ENCODE measurements at places on chromosomes 11 and 22. TPM values are rescaled to one million over a fixed set of nuclear protein-coding genes. Genes with fewer than 3 reads are reported as not detected.

The NXPE1 gene
- total RNA-seq, result not detected

The SHISA8 gene
- not detected for total RNA-seq

The OR52N4 gene
- total RNA-seq, result not detected

The SPECC1L gene
- 33.5 TPM for total RNA-seq

The TRPM5 gene
- total RNA-seq, result not detected

The EFCAB6 gene
- total RNA-seq, result 3.6 TPM

The MICAL2 gene
- total RNA-seq, result 241 TPM

The C11orf97 gene
- not detected for total RNA-seq

The PATE2 gene
- 0.22 TPM for total RNA-seq

The ALX4 gene
- total RNA-seq, result under 0.01 TPM

The TRIM29 gene
- 0.11 TPM for total RNA-seq

The ST3GAL4 gene
- total RNA-seq, result 22.5 TPM

The CDC42BPG gene
- total RNA-seq, result 0.11 TPM

The FAM227A gene
- total RNA-seq, result 2.4 TPM

The HIC2 gene
- 2.7 TPM for total RNA-seq

The KCNE3 gene
- 5.2 TPM for total RNA-seq

The UCP3 gene
- total RNA-seq, result 0.11 TPM

Measured in uterine smooth muscle cell (primary cell).